ENCODE measurements at places on chromosomes 11 and 22.

- DNase-seq: no peak
Measured at GRCh38 chr22:30277547-30278344, 11.1 kb upstream of the OSM start.

DNA sequence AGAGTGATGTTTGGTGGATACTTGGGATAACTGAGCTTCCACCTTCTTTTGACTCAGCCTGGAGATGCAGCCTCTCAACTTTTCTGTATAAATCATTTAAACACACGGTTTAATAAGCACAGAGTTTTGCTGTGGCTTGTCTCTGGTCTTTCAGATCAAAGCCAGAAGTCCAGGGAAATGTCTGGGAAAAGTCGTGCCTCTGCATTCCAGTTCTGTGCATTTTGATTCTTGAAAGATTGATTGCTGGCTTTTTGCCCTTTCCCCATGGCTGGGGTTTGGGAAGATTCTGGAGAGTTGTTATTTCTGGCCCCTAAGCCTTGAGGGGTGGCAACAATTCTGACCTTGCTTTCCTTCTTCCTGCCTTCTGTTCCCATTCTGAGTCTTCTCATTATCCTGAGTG is 154.1 kb downstream of the COMMD9 start:
- DNase-seq: no peak

DNA sequence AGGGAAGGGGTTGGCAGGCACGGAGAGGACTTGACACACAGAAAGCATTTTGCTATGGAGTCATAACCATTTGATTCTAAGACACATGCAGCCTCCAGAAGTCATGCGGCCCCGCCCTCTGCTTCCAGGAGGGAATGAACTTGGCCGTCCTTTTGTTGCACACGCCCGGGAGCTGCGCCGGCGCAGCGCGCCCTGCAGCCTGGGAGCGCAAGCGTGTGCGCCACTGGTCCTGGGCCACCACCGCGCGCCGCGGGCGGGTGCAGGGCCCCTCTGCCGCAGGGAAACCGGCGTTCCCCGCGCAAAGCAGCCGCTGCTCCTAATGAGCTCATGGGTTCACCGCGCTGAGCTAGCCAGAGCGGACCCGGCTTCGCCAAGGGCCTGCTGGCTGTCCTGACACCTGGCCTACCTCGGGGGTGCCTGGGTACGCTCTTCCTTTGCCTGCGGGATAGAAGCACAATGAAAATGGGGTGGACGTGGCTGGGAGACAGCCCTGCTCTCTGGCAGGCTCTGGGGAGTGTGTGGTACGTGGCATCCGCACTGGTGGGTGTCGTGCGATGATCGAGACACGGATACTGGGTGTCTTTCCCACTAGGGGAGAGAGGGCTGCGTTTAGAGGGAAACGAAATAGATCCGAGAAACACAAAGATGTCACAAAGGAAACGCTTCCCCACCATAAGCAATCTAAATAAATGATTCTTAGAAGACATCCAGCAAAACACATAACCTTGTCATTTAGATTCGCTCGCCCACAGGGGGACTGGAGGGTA is 669 bp downstream of the MICAL3 start:
- DNase-seq: peak; percentile 48

GRCh38 chr11:60809249-60809648 is 24.1 kb downstream of the MS4A10 start:
- no peak for DNase-seq

All from GM12892 (cell line).